HEK293T (cell line): ENCODE measurements at places on chromosomes 1 and 21.
A peak's percentile ranks its signal among the peaks of the same experiment; 100 is the strongest.

DNA sequence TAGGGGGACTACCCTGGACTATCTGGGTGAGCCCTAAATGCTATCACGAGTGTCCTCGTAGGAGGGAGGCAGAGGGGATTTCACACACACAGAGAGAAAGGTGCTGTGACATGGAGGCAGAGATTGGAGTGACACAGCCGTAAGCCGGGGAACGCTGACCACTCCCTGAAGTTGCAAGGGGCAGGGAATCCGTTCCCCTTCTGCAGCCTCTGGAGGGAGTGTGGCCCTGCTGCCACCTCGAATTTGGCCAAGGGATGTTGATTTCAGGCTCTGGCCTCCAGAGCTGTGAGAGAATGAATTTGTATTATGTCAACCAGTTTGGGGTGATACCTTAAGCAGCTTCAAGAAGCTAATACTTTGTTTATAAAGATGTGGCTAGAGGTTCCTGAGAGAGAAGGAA is 137.7 kb downstream of the ACTL8 start:
- DNase-seq = no peak

DNA sequence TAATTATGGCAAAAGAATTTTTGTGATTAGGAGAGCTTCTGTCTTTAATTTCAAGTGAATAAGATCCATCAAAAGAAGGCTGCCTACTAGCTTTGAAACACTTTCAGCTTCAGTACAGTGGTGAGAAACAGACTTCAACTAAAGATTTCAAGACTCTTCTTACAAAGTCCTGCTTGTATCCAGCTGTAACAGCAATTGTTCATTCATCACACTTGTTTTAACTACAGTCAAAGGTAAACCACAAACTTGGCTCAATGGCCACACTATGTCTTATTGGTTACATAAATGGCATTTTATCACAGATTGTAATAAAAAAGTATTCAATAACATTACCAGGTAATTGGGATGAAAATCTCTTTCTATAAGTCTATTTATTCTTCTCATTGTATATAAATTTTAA is 59.2 kb downstream of the WARS2 start:
- no peak for DNase-seq

GRCh38 chr1:155680531-155680930 is 8.0 kb downstream of the YY1AP1 start:
- no peak for DNase-seq

GRCh38 chr1:115706587-115707425 is 61.7 kb downstream of the CASQ2 start:
- peak; percentile 67 for DNase-seq

GRCh38 chr21:45763074-45763473 is 119.5 kb downstream of the PCBP3 start:
- no peak for DNase-seq

- no peak for DNase-seq
These were observed 11.2 kb upstream of the RPE65 start for GRCh38 chr1:68460935-68461334.

GRCh38 chr1:31937300-31938183 is 626 bp downstream of the PTP4A2 start:
- peak; percentile 72 for DNase-seq

- no peak for DNase-seq
These were observed 17.6 kb downstream of the ACKR1 start for GRCh38 chr1:159222075-159222865.

DNA sequence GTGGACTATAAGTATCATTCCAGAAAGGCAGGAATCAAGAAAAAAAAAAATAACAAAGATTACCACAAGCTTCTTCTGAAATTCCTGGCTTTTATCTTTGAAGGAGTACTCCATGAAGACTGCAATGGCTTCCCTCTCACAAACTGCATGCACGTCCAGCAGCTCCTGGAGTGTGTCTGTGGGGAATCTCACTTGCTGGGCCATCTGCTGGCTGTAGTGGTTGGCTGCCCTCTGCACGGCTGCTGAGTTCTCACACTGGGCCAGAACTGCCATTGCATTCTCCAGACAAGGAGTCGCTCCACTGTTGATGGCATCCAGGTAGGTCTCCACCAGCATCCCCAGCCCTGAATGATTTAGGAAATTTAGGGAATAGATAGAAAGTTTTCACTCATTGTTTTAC is 23.3 kb upstream of the GBP2 start:
- no peak for DNase-seq

DNA sequence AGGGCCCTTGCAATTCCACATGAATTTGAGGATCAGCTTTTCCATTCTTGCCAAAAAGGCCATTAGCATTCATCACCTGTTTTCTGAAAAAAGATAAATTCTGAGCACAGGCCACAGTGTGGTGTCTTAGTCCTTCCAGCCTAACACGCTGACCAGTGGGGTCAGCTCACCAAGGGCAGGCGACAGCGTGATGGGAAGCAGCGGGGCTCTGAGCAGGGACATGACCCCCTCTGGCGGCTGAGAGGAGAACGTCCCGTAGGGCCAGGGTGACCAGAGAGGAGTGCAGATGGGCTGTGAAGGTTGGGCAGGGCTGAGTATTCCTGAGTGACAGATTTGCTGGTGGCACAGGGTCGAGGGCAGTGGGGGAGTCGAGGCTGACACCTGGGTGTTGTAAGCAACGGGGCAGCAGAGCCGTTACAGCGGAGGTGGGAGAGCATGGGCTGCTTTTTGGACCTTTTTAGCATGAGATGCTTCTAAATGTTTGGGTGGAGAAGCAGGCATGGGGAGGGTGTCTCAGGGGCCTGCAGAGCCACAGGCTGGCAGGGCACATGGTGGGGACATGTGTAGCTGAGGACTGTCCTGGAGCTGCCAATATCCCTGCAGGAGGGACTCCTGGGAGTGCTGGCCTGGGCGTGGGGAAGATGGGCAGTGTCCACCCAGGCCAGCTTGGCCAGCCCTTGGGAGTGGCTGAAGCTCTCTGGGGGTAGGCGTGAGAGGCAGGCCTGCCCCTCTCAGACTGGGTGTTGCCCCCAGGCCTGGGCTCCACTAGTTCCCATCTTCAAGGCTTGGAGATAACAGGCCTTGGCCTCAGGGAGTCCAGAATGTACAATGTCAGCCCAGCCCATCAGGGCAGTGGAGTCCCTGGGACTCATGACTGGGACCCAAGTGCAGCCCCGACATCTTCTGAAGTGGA is 8.6 kb upstream of the CALML6 start:
- peak; percentile 77 for DNase-seq
